ENCODE measurements at places on chromosomes 12 and 14.

DNA sequence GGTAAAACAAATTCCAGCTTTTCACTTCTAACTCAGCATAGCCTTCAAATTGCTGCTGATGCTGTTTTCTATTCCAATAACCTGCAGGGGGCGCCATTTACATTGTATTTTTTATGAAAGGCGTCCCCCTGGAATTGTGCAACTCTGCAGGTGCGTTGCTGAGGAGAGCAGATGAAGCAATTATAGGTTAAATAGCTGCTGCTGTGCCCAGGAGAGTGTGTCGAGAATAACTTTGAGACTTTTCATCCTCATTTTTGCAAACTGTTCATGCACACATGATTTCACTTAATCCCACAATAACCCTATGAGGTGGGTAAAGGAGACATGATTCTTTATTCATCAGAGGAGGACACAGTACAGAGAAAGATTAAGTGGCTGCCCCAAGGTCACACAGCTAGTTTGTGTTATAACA, 75.7 kb downstream of the MYRFL start:
- DNase-seq, result peak; percentile 42

- no peak for DNase-seq
Measured at GRCh38 chr12:94171595-94171930, 23.2 kb downstream of the PLXNC1 start.

- DNase-seq, result no peak
Measured at GRCh38 chr12:12839873-12840579, 26.9 kb downstream of the DDX47 start.

GRCh38 chr14:73492043-73492552, 1.4 kb downstream of the RIOX1 start:
- DNase-seq, result no peak

DNA sequence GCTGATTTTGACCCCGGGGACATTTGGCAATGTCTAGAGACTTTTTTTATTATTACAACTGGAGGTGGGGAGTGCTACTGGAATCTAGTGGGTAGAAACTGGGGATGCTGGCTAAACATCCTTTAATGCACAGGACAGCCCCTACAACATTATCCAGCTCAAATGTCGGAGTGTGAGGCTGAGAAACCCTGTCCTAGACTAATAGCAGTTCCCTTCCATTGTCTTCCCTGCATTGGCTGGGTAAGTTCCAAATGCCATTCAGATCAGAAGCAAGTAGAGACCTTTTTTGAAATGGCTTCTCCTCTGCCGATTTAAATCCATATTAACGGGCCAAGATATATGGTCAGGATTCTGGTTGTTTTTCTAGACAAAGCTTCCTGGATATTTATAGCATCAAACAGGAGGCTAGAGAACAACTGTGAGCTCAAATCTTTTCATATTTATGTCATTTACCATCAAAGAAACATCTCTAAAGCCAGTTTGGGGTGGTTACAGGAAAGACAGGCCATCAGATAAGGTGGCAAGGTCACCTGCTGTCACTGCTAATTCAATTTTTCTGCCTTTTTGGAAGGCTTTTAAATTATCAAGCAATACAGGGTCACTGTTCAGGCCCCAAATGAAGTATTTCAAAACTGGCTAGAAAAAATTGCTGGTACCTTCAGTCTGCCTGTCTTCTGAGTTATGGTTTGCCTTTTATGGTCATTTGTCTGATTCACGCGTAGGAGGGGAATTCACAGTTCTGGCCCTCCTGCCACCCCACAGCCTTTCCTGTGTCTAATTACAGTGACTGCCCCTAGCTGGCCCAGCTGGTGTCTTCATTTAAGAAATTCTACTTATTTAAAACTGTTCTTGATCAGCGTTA, 20.1 kb upstream of the AKAP5 start:
- peak; percentile 30 for DNase-seq

- DNase-seq, result no peak
Measured at GRCh38 chr12:99026332-99027054, 381.4 kb downstream of the APAF1 start.

GRCh38 chr12:49706351-49707127, 666 bp downstream of the FMNL3 start:
- DNase-seq, result peak; percentile 76

GRCh38 chr12:66664076-66664475, 14.8 kb downstream of the GRIP1 start:
- no peak for DNase-seq

GRCh38 chr14:56115976-56116893, 2.0 kb upstream of the PELI2 start:
- no peak for DNase-seq

- DNase-seq, result no peak
Measured at GRCh38 chr14:24858052-24858451, 191.9 kb downstream of the STXBP6 start.

- DNase-seq, result no peak
Measured at GRCh38 chr14:90569201-90569600, 172.4 kb downstream of the CALM1 start.

DNA sequence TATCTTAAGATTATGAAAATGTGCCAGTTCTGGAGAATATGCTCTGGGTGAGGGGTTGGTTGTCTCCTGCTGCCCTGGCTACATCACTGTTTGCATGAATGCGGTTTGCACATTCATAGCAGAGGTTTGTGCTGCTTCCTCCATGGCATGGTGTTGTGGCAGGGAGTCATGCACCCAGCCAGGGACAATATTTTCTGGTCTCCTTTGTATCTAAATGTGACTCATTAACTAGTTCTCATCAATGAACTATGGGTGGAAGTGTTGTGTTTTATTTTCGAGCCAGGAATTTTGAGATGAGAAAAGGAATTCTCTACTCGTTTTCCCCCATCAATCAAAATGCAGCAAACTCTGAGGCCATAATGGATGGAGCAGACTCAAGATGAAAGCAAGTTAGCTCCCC, 527.3 kb downstream of the SNAPC1 start:
- no peak for DNase-seq
